ENCODE measurements at places on chromosomes 13 and 19.

DNA sequence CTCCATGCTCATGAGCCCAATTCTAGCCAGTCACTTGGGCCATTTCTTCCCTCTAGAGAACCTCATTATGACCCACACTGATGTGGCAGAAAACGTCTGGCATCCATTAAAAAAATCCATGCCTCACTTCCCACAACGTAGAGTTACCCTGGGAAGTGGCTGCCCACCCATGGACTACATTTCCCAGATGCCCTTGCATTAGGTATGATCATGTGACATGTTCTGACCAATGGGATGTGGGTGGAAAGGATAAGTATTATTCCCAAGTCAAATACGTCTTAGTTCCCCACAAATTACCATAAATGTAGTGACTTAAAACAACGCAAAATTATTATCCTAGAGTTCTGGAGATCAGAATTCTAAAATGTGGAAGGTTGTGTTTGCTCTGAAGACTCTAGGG lies 47.9 kb upstream of the ZNRF4 start:
- no peak for DNase-seq

DNA sequence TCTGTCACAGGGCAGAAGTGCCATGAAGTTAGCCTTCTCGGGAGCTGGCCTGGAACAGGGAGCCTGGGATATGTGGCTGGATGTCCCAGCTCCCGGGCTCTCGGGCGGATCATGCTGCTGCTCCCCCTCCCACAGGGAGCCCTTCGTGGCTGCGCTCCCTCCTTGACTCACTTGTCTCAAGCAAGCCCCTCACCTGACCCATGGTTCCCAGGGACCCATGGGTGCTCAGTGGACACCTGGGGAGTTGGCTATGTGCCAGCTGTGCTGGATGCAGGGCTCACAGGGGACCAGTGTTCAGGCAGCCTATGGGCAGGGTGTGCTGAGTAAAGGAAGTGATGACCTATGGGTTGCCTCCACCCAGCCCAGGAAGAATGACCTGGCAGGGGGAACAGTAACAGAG lies 213.1 kb upstream of the SGCG start:
- DNase-seq, result no peak

GRCh38 chr13:110506859-110507566 lies 54.5 kb downstream of the RAB20 start:
- DNase-seq, result no peak

- no peak for DNase-seq
These were observed 169.2 kb downstream of the URI1 start for GRCh38 chr19:30111021-30111855.

- DNase-seq, result no peak
These were observed 25.7 kb downstream of the CCNE1 start for GRCh38 chr19:29837448-29837981.

- DNase-seq, result no peak
These were observed 82.1 kb downstream of the ZAR1L start for GRCh38 chr13:32233062-32233461.

DNA sequence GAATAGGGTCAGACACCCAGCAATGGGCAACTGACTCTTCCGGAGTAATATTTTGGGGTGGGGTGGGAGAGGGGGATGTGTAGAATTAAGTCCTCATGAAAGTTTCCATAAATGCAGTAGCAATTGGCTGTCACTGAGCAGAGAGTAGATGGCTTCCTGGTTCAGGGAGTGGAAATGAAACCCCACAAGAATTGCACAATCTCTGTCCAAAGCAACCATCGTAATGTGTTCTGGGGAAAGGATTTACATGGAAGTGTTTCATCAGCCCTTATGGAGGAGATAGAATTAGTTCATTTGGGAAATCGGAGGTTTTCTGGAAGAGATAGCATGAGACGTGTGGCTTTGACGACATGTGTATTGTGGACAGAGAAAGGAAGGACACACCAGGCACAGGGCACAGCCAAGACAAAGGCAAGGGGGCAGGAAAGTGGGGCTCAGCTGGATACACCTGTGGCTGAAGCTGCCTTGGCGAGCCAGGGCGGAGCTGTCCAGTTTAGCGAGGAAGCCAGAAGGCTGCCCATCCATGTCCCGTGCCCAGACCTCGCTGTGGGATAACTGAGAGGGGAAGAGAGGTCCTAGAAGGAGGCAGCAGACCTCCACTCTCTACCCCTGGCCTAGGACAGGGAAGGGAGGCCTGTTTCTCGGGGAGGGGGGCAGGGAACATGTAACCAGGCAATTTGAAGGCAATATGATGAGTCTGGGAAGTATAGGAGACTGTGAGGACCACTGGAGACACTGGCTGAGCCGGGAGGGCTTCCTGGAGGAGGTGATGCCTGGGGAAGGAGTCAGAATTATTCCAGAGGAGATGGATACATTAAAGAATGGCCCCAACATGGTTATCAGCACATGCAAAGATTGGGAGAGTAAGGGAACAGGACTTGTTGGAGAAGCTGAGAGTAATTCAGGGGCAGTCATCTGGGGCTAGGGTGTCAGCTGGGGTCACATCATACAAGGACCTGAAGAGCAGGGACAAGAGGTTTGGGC lies 2.6 kb upstream of the CLEC4G start:
- DNase-seq, result no peak

DNA sequence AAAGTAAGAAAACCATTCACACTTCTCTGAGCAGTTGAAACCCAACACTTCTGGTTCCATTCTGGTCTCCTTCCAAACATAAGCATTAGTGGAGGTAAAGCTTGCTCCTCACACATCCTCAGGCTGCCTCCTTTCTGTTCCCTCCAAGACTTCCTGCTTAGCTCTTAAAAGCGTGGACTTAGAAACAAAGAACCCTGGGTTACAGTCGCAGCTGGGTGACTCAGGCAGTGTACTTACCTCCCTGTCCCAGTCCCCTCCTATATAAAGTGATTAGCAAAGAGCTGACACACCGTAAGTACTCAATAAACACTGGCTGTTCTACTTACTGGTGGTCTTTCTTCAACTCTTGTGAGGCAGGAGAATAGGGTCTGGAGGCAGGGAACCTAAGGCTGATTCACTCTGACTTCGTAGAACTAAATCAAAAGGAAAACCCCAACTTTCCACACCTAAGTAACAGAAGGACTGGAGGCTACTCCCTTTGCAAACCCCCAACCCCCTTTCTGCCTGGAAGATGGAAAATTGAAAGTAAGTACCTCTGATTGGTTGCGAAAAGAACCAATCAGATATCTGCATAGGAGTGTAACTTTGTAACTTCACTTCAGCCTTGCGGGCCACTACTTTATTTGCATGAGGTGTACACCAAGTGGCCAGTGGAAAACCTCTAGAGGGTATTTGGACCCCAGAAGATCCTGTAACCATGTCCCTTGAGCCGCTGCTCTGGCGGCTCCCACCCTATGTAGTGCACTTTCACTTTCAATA lies 165.4 kb downstream of the SUCLA2 start:
- DNase-seq, result no peak

DNA sequence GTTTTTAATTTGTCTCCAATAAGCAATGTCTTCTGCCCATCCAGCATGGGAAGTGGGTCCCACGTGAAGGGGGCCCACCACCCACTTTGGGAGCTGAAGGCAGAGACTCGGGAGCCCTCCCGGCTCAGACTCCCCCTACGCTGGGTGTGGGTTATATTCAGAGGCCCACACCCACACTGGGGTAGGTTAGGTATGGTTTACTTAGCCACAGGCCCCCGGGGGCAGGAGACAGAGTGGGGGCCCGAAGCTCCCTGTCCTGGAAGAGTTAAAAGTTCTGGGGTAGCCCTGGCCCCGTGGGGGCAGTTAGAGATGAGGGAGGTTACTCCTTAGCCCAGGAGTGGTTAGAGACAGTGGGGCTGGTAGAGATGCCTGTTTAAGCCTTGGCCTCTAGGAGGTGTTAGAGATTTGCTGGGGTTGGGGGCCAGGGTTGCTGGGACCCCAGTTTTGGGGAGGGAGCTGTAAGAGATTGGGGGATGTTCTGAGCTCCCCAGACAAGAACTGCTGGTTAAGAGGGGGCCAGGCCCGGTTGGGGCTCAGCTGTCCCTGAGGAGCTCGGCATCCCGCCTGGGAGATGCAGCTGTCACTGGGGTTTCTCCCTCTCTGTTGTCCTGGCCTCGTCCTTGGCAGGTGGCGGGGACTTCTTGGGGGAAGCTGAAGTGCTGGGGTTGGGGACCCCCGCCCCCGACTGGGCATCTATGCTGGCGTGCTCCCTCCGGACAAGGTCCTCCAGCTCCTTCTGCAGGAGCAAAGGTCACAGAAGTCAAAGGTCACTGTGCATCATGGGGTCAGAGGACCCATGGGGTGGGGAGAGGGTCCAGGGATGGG lies 712 bp upstream of the RINL start:
- no peak for DNase-seq
